ENCODE measurements at places on chromosomes 2 and 18.

- no peak for DNase-seq
Measured at GRCh38 chr18:12995952-12996477, 4.9 kb downstream of the CEP192 start.

DNA sequence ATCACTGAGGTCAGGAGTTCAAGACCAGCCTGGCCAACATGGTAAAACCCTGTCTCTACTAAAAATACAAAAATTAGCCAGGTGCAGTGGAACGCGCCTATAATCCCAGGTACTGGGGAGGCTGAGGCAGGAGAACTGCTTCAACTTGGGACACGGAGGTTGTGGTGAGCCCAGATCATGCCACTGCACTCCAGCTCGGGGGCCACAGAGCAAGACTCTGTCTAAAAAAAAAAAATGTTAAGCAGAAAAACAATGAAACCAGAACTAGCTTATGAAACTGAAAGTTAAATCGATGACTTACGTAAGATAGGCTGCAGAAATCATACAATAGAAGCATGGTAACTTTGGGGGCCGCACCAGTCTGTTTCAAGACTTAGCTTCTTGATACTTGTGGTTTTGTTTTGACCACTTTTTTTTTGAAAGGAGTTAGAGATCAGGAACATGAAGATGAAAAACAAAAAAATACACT, 6.2 kb upstream of the GPR155 start:
- peak; percentile 82 for DNase-seq

DNA sequence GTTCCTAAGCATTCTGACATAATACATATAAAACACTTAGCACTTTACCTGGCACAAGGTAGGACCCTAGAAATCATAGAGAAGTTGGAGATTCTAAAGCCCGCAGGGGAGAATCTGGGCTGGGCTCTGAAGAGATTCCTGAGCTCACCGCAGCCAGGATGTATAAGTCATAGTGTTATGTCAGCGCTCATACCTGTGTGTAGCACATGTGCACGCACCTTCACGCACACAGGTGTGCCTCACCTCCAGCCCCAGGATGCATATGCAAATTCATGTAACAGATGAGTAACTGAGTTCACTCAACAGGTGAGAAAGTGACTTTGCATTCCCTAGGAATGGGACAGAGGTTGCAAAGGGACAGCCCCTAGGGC, 7.9 kb upstream of the SDC1 start:
- DNase-seq, result no peak

DNA sequence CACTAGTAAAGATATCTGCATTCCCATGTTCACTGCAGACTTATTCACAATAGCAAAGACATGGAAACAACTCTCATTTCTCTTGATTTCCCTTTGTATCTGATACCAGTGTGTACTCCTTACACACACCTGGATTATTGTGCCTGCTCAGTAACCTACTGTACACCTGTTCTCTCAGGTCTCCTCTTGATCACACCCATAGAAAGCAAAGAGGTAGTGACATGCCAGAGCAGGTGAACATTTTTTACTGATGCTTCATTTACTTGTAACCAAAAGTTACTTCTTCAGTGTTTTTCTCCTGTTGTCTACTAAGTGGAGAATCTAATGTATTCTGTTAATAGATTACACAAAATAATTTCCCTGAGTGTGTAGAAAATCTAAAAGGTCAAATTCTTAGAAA, 46.8 kb downstream of the CDH19 start:
- DNase-seq, result no peak

- no peak for DNase-seq
Measured at GRCh38 chr2:199757233-199757870, 93.6 kb downstream of the FTCDNL1 start.

GRCh38 chr2:72211350-72211749, 63.7 kb upstream of the CYP26B1 start:
- DNase-seq, result no peak

- no peak for DNase-seq
Measured at GRCh38 chr2:138298120-138298814, 203.3 kb upstream of the SPOPL start.

- DNase-seq, result peak; percentile 89
Measured at GRCh38 chr2:73175663-73176204, 26.6 kb upstream of the NOTO start.

- DNase-seq, result no peak
Measured at GRCh38 chr2:48250943-48251342, 279.0 kb upstream of the STON1 start.

GRCh38 chr2:25437881-25438662, 96.3 kb upstream of the DNMT3A start:
- DNase-seq, result no peak

- no peak for DNase-seq
Measured at GRCh38 chr2:118380915-118381653, 292.8 kb downstream of the INSIG2 start.

DNA sequence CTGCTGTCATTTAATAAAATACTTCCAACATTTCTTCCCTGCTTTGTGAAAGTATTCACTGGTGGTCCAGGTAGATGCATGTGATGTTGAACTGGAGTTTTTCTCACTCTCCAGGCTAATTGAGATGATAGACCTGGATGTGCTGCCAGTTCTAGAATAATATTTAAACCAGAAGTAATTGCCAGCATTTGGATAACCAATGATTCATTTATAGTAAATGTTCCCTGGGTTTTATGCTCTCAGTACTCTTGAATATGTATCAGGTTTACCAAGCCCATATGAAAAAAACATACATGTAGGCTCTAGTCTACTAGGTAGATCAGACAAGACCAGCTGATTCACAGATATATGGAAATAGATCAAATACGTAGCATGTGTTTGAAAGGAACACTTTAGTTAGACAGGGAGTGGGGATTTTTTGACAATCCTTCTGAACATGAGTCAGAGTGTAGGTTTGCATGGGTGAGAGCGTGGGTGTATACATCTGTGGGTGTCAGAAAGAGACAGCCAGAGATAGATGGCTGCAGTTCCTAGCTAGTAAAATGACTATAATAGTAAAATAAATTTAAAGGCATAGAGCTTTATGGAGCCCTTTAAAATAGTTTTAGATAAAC, 115.1 kb downstream of the NAB1 start:
- DNase-seq, result peak; percentile 78

- DNase-seq, result no peak
Measured at GRCh38 chr2:154924531-154924930, 226.0 kb downstream of the KCNJ3 start.

GRCh38 chr2:190908532-190908931, 27.9 kb downstream of the GLS start:
- no peak for DNase-seq

DNA sequence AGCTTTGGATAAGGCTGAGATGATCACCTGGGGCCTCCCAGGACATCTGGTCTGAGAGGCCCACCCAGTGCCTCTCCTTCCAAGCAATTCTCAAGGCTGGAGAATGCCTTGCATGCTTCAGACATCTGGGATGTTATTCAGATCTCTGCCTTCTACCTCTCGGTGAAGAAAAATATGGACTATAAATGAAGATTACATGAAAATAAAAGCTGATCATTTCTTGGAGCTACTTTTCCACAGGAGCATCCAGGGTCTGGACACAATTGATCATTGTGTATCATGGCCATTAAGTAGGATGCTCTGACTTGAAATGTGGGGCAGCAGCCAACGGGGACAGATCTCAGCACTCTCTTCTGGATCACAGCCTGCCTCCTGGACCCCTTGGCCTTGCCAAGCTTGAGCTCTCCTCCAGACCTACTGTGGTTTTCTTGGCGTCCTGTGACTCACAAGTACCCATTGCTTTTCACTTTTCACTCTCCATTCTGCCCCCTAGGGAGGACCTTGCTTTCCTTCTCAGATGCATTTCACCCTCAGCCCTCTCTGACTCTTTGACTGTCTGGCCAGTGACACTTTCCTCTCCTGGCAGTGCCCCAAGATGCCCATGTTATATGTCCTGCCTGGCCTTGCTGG, 203.1 kb downstream of the INSIG2 start:
- DNase-seq, result no peak

- no peak for DNase-seq
Measured at GRCh38 chr2:40877734-40878288, 425.9 kb upstream of the SLC8A1 start.

DNA sequence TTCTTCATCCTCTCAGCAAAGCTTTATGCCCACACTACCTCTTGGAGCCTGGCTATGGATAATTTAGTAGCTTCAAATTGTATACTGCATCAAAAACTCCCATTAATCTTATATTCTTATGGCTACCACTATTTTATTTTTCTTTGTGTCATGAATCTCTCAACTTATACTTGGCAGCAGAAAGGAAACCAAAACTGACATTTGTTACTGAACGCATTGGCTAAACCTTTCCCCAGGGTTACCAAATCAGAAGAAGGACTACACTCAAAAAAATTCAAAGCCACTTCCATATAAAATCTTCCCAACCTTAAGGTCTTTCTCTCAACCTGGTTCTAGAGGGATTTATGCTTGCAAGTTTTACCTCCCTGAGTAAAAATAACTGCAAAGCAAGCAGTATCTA, 97.0 kb upstream of the REG3G start:
- DNase-seq, result no peak

- DNase-seq, result no peak
Measured at GRCh38 chr2:103638978-103639377, 877.1 kb downstream of the TMEM182 start.

- DNase-seq, result peak; percentile 89
Measured at GRCh38 chr2:197255543-197255942, 55.0 kb downstream of the ANKRD44 start.

DNA sequence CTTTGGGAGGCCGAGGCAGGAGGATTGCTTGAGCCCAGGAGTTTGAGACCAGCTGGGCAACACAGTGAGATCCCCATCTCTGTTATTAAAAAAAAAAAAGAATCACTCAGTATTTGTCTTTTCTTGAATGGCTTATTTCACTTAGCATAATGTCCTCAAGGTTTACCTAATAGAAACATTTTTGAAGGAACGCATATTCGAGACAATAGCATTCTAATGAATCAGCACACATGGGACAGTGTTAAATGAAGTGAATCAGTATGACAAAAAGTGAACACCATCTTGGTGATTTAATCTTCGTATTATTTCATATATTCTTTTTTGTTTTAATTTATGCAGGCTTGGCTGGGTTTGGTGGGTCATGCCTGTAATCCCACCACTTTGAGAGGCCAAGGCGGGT, 44.7 kb downstream of the WIPF1 start:
- no peak for DNase-seq

DNA sequence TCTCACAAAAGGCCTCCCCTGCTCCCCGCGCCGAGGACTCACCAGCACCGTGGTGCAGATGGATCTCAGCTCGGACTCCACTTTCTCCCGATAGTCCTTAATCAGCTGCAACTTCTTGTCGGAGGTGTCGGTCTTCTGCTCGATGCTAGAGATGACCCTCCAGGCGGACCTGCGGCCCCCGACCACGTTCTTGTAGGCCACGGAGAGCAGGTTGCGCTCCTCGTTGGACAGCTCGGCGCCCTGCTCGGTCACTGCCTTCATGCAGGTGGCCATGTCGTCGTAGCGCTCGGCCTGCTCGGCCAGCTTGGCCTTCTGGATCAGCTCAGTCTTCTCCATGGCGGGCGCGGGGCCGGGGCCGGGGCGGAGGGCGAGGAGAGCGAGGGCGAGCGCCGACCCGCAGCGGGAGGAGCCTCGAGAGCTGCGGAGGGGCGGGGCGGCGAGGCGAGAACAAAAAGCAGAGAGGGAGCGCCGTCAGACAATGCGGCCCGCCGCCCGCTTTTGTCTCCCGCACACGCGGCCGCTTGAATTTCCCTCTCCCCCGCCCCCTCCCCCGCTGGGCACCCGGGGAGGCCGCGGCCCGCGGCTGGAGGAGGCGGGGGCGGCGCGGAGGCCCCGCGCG, 571 bp downstream of the YWHAQ start:
- peak; percentile 92 for DNase-seq

DNA sequence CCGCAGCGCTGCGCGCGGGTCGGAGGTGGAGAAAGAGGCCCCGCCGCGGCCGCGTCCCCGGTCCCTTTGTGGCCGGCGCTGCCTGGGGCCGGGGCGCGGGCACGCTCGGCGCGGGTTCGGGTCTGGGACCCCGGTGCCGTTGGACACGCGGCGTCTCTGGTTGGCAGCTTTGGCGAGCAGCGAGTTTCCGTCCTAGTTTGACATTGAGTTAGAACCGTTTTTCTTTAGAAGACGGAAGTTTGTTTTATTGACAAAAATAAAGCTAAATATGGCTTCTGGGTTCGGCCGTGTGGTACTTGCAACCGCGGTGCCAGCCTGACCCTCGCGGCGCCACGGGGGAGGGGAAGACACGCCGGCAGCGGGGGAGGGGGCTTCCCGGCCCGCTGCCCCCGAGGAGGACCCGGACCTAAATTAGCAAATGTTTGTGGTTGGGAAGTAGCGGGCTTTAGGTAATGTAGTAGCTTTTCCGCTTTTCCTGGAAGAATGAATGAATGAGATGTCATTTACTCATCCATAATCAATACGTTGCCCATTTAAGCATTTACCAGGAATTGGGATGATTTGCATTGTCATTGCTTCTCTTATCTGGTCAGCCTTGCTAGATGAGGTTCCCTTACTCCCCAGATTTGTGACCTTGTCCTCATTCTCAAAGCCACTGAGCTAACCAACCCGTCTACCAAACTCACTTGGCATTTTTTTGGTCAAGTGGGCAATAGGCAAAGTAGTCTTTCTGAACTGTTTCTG, 530 bp downstream of the GALNT1 start:
- peak; percentile 68 for DNase-seq

All from activated effector memory CD4-positive, alpha-beta T cell treated with anti-CD3 and anti-CD28 coated beads, Interleukin-2, amount 50 U/mL, for 16 hours (primary cell).